ENCODE measurements at places on chromosomes 5 and 9.

DNA sequence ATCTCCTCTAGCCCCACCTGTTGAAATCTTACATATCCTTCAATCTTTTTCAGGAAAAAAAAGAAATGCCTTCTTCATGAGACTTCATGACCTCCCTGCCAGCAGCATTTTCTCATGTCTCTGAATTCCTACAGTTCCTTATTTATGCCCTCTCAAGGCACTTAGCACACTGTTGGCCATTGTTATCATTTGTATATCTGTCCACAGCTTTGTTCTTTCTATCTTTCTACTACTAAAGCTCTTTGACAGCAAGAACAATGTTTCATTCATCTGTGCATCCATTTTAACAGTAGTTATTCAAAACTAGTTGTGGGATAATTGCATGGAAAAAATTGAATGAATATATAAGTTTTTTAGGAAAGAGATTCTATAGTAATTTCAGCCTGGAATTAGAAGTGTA is 20.9 kb upstream of the GZMA start:
- no peak for DNase-seq

GRCh38 chr5:35197351-35197750 is 32.9 kb downstream of the PRLR start:
- DNase-seq: no peak

DNA sequence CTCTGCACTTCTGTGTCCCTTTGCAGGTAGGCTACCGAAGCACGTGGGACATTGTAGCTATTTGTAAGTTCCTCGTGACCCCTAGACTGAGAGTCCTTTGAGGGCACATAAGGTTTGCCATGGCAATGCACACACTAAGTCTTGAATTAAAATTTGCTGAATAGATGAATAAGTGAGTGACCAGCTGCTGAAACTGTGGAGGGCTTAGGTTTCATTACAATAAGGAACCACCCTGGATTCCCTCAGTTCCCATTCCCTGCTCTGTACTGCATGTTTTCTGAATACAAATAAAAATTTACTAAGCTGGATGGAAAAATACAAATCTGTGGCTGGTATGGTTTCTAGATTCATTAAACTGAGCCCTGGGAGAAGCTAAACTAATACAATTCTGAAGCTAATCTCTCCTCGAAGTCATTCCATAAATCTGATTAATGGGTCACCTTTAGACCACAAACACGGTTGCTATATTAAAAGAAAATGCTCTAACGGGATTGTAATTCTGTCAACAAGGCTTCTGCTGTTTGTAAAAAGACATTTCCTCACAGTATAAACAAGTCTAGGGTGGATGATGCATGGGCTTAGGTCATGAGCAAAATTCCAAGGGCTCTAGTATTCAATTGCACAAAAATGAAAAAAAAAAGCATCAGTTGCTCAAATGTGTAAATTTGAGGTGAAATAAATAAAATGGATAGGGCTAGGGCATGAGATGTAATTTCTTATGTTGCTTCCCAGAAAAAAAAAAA is 172.3 kb downstream of the ATP10B start:
- DNase-seq: no peak

DNA sequence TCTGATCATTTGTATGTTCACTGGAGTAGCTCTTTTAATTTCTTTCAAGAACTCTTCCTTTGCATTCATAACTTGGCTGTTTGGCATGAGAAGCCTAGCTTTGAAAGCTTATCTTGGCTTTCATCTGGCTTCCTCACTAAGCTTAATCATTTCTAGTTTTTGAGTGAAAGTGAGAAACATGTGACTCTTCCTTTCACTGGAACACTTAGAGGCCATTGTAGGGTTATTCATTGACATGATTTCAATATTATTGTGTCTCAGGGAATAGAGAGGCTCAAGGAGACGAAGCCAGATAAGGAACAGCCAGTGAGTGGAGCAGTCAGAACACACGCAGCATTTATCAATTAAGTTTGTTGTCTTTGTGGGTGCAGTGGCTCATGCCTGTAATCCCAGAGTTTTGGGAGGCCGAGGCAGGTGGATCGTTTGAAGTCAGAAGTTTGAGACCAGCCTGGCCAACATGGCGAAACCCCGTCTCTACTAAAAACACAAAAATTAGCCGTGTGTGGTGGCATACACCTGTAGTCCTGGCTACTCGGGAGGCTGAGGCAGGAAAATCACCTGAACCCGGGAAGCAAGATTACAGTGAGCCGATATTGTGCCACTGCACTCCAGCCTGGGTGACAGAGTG is 98.3 kb downstream of the UGCG start:
- DNase-seq: no peak

DNA sequence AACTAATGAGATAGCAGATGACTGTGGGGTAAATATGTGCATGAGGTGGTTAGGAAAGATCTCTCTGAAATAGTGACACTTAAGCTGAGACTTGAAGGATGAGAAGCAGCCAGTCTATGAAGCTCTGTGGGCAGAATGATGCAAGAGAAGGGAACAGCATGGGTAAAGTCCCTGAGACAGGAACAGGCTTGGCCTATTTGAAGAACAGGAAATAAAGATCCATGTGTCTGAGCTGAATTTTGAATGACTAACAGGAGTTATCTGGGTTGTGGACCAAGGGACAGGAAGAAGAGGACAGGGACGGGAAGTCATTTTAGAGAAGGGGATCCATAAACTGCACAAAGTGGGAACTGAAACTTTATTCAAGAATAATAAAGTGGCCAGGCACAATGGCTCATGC is 25.6 kb upstream of the HMGCS1 start:
- DNase-seq: no peak
